ENCODE measurements at places on chromosomes 1 and 21. TPM values are rescaled to one million over a fixed set of nuclear protein-coding genes. Genes with fewer than 3 reads are reported as not detected.
A peak's percentile ranks its signal among the peaks of the same experiment; 100 is the strongest.

DNA sequence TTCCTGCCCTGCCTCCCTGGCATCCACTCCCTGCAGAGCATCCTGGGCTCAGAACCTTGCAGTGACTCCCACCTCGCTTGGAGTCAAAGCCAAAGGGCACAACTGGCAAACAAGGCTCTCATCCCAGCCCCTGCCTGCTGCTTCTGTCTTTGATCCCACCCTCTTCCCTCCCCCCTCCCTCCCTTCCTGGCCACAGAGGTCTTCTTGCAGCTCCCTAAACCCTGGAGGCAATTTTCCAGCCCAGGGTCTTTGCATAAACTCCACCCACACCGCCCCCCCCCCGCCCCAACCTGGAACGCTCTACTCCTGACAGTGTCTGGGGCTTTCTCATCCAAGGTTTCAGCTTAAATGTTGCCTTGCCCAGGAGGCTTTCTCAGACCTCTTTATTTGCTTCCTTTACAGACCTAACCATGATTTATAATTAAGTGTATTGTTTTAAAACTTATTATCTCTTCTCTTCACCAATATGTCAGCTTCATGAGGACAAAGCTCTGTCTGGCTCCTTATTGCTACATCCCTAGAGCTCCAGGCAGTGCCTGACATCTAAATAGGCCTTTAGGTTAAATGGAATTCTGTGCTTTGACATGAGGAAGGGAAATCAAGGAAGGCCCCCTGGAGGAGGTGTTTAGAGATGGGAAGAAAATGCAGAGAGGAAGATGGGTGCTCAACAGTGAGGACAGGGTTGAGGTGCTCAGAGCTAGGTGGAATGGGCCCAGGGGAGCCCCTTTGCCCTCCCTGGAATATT is 37.7 kb upstream of the PADI1 start:
- no peaks in the 10 kb centered on the region for H3K27me3 ChIP-seq
- H3K27ac ChIP-seq, result no peak overlapping the region

DNA sequence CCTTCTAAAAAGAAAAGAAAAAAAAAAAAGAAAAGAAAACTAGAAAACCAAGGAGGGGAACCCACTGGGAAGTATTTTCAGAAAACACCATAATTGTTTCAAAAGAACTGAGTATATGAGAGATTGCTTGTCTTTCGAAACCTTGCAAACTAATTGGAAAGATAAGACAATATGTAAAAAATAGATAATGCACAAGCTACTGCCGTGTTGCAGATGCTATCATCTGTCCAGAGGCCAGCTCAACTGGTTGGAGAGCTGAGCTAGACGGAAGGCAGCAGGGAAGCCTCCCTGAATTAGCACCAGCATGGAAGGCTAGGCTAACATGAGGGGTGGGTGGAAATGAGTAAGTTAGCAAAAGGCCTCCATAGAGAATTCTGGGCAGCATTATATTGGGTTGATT is 16.2 kb upstream of the CACHD1 start:
- H3K27ac ChIP-seq, result no peak overlapping the region
- no peaks in the 10 kb centered on the region for H3K36me3 ChIP-seq
- H3K27me3 ChIP-seq, result peaks cover 93% of the 10 kb centered on the region

GRCh38 chr1:45846931-45847330 is 43.5 kb downstream of the MAST2 start:
- H3K27me3 ChIP-seq, result no peaks in the 10 kb centered on the region
- H3K36me3 ChIP-seq, result peaks cover 10% of the 10 kb centered on the region
- H3K27ac ChIP-seq, result no peak overlapping the region
- no peak overlapping the region for H3K4me3 ChIP-seq
- H3K4me1 ChIP-seq, result peaks cover 7% of the 10 kb centered on the region

DNA sequence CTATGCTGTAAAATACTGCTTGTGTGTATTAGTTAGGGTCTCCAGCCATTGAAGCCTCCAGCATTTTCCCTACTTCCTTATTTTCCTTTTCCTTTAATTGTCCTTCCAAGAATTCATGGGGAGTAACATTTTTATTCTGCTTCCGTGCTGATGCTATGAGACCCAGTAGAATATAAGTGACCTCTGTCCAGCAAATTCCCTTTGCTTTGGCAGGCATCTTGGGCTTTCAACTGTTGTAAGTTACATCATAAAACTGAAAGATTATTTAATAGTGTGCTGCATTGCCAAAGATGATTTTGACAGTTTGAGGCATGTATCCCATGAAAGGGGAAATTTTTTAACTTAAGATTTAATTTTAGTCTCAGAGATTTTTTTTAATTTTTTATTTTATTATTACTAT is 48.1 kb upstream of the B3GALT2 start:
- H3K27me3 ChIP-seq, result no peaks in the 10 kb centered on the region
- H3K36me3 ChIP-seq, result peaks cover 52% of the 10 kb centered on the region
- DNase-seq, result no peak
- no peak overlapping the region for H3K27ac ChIP-seq
- no peak overlapping the region for H3K4me3 ChIP-seq
- no peaks in the 10 kb centered on the region for H3K4me1 ChIP-seq

The KRTAP7-1 gene
- total RNA-seq, result not detected

GRCh38 chr1:158506369-158506987 is 34.5 kb downstream of the OR10R2 start:
- H3K27ac ChIP-seq, result no peak overlapping the region
- DNase-seq, result peak; percentile 93
- H3K36me3 ChIP-seq, result no peaks in the 10 kb centered on the region
- peaks cover 6% of the 10 kb centered on the region for H3K27me3 ChIP-seq
- H3K4me3 ChIP-seq, result no peak overlapping the region
- H3K4me1 ChIP-seq, result no peaks in the 10 kb centered on the region

- H3K27ac ChIP-seq, result no peak overlapping the region
- no peaks in the 10 kb centered on the region for H3K27me3 ChIP-seq
- H3K4me3 ChIP-seq, result no peak overlapping the region
- no peak for DNase-seq
These were observed 61.5 kb downstream of the KIF1B start for GRCh38 chr1:10271869-10272268.

- no peak overlapping the region for H3K4me3 ChIP-seq
- no peak for DNase-seq
- peaks cover 36% of the 10 kb centered on the region for H3K4me1 ChIP-seq
- H3K27me3 ChIP-seq, result no peaks in the 10 kb centered on the region
- H3K36me3 ChIP-seq, result peaks cover 64% of the 10 kb centered on the region
- H3K27ac ChIP-seq, result no peak overlapping the region
These were observed 85.0 kb downstream of the MRPL37 start for GRCh38 chr1:54284781-54285529.

GRCh38 chr1:43522776-43523480 is 7.8 kb upstream of the PTPRF start:
- H3K36me3 ChIP-seq, result no peaks in the 10 kb centered on the region
- no peak overlapping the region for H3K4me3 ChIP-seq
- H3K27ac ChIP-seq, result no peak overlapping the region
- DNase-seq, result no peak

The SPRR1A gene
- not detected for total RNA-seq

DNA sequence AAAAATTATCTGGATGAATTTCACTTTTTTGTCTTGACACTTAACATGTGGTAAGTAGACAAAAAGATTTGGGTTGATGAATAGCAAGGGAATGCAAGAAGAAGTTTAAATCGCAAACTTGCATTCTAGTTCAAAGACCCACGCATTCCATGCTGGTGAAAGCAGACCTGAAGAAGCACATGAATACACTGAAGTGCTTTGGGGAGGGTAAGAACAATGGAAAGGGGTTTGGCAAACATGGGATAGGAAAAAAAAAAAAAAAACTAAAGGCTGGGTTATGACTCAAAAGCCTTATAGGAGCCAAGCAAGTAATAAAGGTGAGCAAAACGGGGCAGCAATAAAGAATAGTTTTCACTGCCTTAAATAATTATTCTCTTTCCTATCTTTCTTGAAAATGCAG is 450.2 kb downstream of the LMO4 start:
- no peaks in the 10 kb centered on the region for H3K27me3 ChIP-seq
- DNase-seq, result no peak
- H3K27ac ChIP-seq, result no peak overlapping the region
- H3K36me3 ChIP-seq, result no peaks in the 10 kb centered on the region

DNA sequence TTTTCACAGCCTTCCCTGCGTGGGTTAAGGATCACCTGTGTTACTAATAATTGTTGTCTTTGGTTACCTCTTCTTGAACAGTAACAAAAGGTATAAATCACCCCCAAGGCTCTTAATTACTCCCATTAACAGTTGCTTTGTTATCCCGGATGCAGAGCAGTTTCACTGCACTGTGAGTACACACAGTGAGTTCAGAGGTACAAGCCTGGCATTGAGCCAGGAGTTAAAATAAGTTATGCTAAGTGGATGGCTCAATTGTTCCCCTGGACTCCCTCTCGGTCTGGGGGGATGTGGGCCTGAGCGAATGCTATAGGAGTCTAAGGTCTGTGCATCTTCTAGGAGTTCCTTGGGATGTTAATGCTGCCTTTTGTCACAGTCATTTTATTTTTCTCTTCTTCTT is 258.3 kb downstream of the ATG4C start:
- no peaks in the 10 kb centered on the region for H3K36me3 ChIP-seq
- no peak overlapping the region for H3K4me3 ChIP-seq
- H3K27ac ChIP-seq, result no peak overlapping the region
- DNase-seq, result no peak

DNA sequence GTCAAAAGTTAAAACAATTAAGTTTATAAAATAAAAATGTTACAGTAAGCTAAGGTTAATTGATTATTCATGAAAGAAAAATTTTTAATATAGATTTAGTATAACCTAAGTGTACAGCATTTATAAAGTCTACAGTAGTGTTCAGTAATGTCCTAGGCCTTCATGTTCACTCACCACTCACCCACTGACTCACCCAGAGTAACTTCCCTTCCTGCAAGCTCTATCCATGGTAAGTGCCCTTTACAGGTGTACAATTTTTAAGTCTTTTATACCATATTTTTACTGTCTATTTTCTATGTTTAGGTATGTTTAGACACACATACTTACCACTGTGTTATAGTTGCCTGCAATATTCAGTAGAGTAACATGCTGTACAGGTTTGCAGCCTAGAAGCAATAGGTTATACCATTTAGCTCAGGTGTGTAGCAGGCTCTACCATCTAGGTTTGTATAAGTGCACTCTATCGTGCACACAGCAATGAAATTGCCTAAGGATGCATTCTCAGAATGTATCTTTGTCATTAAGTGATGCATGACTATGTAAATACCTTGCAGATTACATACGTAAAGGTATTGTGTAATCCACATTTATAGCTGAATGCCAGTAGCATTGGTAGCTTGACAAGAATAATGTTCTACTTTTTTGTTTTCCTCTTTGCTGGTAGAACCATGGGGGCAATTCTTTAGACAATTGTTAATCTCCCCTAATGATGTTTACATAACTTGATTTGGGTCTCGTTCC is 35.7 kb upstream of the GPR88 start:
- peaks cover 85% of the 10 kb centered on the region for H3K36me3 ChIP-seq
- no peaks in the 10 kb centered on the region for H3K27me3 ChIP-seq
- DNase-seq, result no peak
- no peaks in the 10 kb centered on the region for H3K4me1 ChIP-seq
- H3K27ac ChIP-seq, result no peak overlapping the region

The KCNN3 gene
- total RNA-seq, result 0.54 TPM

The CADM3 gene
- 4.0 TPM for total RNA-seq

- DNase-seq, result no peak
- no peaks in the 10 kb centered on the region for H3K4me1 ChIP-seq
- no peaks in the 10 kb centered on the region for H3K27me3 ChIP-seq
These were observed 18.3 kb downstream of the SLFNL1 start for GRCh38 chr1:41003127-41003639.

DNA sequence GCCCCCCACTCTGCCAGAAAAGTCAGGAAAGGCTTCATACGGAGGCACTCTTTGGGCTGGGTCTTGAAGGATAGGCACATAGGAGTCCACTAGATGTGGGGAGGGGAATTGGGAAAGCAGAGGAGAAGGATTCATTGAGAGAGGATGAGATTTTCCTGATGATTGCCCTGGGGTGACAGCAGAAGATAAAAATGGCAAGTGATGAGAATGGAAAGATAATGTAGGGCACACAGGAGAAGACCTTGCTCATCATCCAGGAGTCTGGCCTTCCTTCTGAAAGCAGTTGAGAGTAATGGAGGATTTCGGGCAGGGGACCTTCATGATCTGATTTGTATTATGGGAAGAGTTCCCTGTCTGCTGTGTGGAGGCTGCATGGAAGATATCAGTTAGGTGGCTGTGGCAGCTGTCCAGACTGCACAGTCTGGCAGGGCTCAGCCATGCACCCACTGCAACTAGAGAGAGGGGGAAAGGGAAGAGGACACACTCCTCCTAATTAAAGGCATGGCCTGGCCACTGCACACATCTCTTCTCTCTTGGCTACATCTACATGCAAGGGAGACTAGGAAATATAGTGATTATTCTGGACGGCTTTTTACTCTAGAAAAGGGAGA is 9.6 kb upstream of the FABP3 start:
- H3K27ac ChIP-seq, result no peak overlapping the region
- DNase-seq, result no peak
- H3K36me3 ChIP-seq, result no peaks in the 10 kb centered on the region
- peaks cover 5% of the 10 kb centered on the region for H3K4me1 ChIP-seq
- H3K27me3 ChIP-seq, result no peaks in the 10 kb centered on the region
- H3K4me3 ChIP-seq, result no peak overlapping the region

DNA sequence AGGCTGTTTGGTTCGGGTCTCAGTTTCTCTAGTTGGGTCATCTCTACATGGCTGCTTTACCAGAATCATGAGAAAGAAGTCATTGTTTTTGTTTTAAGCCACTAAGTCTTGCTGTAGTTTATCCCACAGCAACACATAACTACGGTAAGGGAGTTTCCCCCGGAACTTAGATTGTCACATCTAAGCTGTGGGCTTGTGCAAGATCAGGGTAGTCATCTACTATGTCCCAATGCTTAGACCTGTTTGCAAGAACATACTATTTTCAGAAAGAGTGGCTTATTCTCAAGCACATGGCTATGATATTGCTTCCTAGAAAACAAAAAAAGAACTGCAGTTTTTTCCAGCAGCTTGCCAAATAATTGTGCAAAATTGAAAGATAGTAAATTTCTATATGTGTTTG is 18.0 kb upstream of the OLIG2 start:
- H3K36me3 ChIP-seq, result no peaks in the 10 kb centered on the region
- H3K27ac ChIP-seq, result no peak overlapping the region
- H3K4me3 ChIP-seq, result no peak overlapping the region

DNA sequence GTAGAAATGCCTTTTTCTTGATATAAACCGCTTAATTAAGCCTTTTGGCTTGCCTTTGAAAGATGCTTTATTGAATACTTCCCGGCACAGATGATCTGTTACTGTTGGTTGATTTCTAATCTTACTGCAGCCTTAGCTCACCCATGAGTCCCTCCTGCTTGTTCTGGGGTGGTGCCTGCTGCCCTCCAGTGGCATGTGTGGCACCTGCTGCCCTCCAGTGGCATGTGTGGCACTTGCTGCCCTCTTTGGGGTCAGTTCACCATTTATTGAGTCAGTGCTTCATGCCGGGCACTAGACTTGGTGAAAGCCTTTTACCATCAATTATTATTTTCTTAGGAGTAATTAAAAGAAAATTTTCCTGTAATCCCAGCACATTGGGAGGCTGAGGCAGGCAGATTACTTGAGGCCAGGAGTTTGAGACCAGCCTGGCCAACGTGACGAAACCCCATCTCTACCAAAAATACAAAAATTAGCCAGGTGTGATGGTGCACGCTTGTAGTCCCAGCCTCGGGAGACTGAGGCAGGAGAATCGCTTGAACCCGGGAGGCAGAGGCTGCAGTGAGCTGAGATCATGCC is 54.3 kb downstream of the ADARB1 start:
- no peak overlapping the region for H3K4me3 ChIP-seq
- H3K4me1 ChIP-seq, result no peaks in the 10 kb centered on the region
- no peak overlapping the region for H3K27ac ChIP-seq
- H3K27me3 ChIP-seq, result no peaks in the 10 kb centered on the region
- peak; percentile 87 for DNase-seq

- H3K27me3 ChIP-seq, result no peaks in the 10 kb centered on the region
- H3K4me3 ChIP-seq, result no peak overlapping the region
- no peak for DNase-seq
- H3K27ac ChIP-seq, result no peak overlapping the region
These were observed 20.9 kb downstream of the ERICH3 start for GRCh38 chr1:74652711-74653139.

Data from endodermal cell (in vitro differentiated cells).